Foreskin melanocyte (primary cell): ENCODE measurements at places on chromosomes 2 and 18.
A peak's percentile ranks its signal among the peaks of the same experiment; 100 is the strongest.

GRCh38 chr18:62346333-62347088 is 21.4 kb downstream of the TNFRSF11A start:
- DNase-seq = no peak

- no peak for DNase-seq
These were observed 241.6 kb downstream of the RPIA start for GRCh38 chr2:88933091-88933490.

DNA sequence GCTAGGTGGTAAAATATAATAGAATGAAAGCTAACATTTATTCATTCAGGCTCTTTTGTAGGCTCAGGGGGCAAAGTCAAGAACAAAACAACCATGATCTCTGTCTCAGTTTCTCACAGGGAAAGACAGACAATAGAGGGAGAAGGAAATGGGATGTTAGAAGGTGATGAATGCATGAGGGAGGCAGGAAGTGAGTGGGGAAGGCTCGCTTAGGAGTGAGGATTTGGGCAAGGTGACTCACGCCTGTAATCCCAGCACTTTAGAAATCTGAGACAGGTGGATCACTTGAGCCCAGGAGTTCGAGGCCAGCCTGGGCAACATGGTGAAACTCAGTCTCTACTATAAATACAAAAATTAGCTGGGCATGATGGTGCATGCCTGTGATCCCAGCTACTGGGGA is 88.4 kb downstream of the CTIF start:
- no peak for DNase-seq

- DNase-seq = peak; percentile 51
These were observed 336.3 kb downstream of the NYAP2 start for GRCh38 chr2:225735844-225736243.

DNA sequence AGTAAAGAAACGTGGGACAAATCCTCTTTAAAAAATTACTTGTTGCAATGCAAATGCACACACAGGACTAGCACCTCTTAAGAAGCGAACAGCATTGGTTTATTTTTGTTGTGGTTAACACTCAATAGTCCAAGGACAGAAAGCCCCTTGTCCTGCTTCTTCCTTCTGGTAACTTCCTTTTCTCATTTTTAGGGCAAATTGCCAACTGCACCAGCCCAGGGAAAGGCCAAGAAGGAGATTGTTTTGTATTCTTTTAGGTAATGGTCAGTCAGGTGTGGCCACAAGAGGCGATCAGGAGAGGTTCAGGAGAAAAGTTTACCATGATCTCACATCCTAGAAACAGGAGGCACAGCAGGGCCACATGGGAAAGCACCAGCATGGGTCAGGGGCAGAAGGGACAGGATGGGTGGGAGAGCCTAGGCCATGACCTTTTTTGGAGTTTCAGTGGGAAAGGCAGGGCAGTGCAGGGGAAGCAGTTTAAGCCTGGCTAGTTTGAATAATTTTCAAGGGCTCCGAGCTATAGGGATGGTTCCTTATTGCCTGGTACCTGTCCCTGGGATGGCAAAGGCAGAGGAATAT is 73.0 kb downstream of the CHRNA1 start:
- DNase-seq = peak; percentile 25

- DNase-seq = no peak
These were observed 52.8 kb downstream of the EIF5B start for GRCh38 chr2:99389946-99390345.

DNA sequence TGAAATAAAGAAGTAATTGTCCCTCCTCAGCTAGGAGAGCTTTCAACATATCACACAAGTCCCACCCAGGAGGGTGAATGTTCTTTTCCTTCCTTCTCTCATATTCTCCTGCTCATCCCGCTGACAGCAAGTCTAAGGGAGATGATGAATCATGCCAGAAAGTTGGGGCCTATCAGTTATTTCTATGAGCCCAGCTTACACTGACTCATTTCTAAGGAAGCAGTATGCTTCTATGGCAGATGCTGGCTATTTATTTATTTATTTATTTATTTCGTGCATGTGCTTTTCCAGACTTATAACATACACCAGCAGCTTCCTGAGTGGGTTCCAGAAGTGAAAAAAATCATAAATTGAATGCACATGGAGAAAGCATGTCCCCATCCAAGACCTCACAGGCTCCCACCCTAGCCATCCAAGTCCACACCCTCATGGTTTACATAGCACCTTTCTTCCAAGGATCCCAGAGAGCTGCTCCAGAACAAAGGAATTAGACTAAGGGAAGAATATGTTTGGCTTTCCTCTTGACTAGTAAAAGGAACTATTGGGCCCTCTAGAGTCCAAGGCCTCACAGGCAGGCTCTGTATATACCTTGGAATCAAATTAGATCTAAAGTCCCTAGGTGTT is 1074.2 kb upstream of the ZEB2 start:
- DNase-seq = peak; percentile 11

DNA sequence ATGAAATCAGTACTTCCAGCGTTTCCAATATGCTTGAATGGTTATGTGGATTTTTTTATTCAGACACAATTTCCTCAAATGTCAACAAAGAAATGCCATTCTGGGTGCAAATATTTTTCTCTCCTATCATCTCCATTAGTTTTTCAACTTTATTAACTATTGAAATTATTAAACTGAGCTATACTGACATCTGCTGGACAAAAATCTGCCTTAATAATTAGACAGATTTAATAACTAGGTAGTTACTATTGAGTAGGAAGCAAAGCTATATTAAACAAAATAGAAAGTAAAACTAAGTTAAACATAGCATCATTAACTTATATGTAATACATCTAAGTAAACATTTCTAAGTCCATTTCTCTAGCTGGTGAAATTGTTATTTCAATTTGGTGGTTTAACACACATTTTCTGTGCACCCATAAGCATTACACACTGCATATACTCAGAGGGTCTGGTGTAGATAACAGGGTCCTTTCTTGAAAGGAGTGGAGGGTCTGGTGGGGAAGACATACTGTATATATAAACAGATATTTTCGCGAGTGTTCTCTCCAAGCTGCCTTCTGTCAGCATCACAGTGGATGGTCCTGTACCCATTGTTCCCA is 77.0 kb downstream of the LANCL1 start:
- DNase-seq = peak; percentile 12

- peak; percentile 33 for DNase-seq
These were observed 21.1 kb downstream of the CPS1 start for GRCh38 chr2:210577263-210578071.

GRCh38 chr2:61493523-61493942 is 22.6 kb upstream of the USP34 start:
- DNase-seq = no peak

DNA sequence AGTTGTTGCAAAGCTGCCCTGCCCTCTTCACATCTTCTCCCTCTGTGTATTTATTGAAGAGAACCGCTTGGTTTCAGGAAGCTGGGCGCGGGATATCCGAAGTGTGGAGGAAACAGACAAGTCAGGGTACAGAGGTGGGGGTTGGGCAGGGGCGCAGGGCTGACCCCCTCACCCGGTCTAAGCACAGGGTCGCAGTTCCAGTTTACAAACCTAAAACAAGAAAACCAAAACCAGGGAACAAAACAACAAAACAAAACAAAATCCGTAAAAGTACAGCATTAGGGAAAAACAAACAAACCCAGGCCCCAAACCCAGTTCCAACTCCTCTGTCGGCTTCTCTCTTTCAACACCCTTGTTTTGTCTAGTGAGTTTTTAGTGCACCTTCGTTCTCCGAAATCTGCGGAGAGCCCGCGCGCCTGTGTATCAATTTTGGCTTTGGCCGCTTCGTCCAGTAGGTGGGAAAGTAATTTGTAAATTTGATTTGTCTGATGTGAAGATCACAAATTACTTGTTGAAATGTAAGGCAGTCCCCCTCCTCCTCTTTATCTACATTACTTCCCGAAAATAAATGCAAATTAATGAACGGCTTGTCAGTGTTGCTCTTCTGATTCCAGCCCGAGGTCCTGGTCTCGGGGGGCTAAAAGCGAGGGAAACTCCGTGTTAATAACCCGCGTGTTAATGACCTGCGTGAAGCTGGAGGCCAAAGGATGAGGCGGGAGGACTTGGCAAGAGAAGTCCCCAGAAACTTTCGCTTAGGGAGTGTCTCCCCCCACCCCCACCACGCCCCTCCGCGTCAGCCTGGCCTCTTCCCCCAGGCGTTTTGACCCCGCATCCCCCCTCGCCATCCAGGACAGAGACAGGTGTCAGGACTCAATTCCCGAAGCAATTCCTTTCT is 6.9 kb downstream of the OTX1 start:
- DNase-seq = no peak

- DNase-seq = no peak
These were observed 73.0 kb upstream of the TTN start for GRCh38 chr2:178880257-178880656.

GRCh38 chr2:132373391-132374135 is 43.0 kb upstream of the GPR39 start:
- no peak for DNase-seq

- no peak for DNase-seq
These were observed 13.3 kb downstream of the DAPL1 start for GRCh38 chr2:158808426-158808825.

GRCh38 chr2:222303828-222304736 is 5.3 kb upstream of the PAX3 start:
- DNase-seq = peak; percentile 39

DNA sequence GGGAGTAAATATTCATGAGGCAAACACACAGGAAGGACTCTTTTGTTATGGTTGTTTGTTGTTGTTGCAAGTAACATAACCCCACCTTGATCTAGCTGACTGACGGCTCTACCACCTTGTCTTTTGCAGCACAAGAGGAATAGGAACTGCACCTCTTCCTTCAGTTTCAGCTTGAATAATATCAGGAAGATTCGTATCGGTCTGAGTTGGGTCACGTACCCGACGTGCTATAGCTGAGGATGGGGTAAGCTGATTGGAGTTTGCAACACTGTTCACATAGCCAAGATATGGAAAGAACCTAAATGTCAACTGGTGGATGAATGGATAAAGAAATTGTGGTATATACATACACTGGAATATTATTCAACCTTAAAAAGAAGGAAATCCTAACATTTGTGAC is 14.5 kb upstream of the IL1RN start:
- no peak for DNase-seq

- no peak for DNase-seq
These were observed 15.8 kb downstream of the CWC22 start for GRCh38 chr2:179991344-179991743.

GRCh38 chr2:142815375-142815774 is 62.1 kb upstream of the KYNU start:
- DNase-seq = no peak

GRCh38 chr2:120405759-120406099 is 59.8 kb downstream of the INHBB start:
- DNase-seq = no peak

DNA sequence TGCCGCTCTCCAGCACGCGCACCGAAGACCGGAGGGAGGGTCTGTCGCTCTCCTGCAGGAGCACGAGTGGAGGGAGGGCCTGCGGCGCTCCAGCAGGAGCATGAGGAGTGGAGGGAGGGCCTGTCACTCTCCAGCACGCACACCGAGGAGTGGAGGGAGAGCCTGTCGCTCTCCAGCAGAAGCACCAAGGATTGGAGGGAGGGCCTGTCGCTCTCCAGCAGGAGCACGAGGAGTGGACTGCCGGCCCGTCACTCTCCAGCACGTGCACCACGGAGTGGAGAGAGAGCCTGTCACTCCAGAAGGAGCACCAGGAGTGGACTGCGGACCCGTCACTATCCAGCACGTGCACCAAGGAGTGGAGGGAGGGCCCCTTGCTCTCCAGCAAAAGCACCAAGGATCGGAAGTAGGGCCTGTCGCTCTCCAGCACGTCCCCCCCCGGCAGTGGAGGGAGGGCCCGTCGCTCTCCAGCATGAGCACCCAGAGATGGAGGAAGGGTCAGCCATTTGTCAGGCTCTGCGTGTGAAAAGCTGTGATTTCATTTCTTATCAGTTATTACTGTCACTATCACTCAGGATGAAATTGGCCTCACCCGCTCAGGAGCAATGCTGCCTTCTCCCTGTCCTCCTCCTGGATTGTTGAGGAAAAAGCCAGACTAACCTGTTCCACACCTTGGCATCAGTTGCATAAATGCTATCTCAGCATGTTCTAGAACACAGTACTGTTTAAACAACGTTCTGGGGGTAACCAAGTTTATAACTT is 35.9 kb downstream of the ADI1 start:
- no peak for DNase-seq

DNA sequence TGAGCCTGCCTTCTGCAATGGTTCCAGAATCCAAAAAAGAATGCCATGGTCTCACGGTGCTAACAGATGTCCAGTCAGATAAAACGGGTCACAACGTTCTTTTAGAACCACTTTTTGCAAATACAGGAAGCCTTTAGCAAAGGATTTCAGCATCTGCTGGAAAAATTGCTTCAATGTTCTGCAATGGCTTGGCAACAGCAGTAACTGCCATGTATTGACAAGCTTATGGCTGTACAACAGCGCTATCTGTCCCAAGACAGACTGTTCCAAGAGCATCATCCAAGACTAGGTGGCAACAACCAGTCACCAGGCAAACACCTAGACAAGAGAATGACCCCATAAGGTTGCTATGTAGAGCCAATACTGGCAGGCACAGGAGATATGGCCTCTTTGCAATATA is 37.6 kb upstream of the RIOK3 start:
- DNase-seq = no peak

DNA sequence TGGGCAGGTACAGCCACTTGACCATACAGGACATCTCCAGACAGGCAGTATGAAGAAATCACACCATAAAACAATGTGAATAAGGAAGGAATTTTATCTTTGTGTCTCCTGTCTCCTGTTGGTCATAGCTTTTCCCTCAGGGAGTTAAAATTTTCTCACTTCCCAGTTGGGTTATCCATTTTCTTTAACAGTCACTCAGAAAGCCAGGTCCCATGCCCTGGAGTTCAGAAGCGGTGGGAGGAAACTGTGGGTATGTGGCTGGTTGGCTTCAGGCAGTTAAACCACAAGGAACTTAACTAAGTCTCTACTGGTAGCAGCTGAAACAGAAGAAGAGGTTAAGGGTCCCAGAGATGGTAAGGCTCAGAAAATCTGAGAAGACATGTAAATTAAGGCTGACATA is 6.5 kb upstream of the SMAD2 start:
- DNase-seq = no peak

GRCh38 chr2:26223018-26223417 is 21.4 kb downstream of the HADHA start:
- DNase-seq = no peak

DNA sequence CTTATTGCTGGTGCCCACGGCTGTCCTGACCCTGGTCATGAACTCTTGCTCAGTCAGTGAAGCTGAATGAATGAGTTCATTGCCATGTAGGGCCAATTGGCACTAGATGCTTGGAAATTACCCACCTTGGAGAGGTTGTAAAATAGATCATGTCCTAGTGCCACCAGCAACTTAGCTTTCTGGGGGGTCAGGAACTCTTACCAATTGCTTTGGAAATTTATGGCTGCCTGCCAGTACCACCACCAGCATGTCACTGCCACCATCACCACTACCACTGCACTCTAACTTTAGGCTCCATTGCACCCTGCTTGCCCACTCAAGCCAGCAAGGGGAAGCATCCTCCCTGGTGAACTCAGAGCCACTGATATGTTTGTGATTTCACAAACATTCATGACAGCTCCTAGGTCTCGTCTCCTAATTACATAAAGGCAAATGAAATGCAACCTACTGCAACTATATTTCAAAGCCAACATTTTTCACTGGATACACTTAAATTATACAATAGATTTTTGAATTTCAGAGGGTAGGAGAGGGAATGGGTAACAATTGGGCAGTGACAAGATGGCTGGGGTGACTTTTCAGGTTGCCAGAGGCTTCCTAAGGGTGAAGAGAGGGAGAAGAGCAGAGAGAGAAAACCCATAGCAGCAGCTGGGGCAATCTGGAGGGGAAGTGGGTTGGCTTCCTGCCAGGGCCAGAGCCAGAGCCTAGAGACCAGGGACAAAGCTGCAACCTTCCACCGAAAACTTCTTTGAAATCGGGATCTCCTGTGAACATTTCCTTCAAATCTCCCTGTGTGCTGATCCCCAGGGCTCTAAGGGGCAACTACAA is 3.5 kb upstream of the EMILIN1 start:
- peak; percentile 21 for DNase-seq
